ENCODE measurements at places on chromosomes 12 and 14.

DNA sequence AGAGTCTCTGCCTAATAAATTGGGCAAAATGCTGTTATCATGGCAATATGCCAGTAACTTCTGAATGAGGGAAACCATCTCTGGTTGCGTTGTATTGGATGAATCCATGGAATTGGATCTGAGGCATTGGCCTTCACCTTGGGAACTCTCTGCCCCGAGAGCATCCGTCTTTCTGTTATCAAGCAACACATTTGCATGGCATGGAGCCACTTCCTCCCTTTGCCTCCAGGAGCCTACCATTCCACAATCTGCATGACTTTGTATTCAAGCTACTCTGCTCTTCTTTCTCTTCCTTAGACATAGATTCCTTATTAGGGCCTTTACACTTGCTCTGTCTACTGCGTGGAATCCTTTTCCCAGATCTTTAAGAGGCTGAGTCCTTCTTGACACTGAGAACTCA is 57.2 kb downstream of the RIC8B start:
- no peak for DNase-seq

DNA sequence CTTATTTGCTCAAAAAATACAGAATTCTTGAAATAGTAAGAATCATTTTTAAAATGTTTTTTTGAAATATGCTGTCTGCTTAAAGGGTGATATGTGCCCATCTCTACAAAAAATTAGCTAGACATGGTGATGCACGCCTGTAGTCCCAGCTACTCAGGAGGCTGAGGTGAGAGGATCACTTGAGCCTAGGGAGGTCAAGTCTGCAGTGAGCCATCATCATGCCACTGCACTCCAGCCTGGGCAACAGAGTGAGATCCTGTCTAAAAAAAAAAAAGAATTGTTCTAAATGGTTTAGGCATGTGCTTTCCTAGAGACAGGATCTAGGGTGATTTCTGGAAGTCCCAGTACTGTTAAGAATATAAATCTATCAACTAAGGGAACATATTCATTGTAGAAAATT is 75.6 kb upstream of the HECTD1 start:
- no peak for DNase-seq

DNA sequence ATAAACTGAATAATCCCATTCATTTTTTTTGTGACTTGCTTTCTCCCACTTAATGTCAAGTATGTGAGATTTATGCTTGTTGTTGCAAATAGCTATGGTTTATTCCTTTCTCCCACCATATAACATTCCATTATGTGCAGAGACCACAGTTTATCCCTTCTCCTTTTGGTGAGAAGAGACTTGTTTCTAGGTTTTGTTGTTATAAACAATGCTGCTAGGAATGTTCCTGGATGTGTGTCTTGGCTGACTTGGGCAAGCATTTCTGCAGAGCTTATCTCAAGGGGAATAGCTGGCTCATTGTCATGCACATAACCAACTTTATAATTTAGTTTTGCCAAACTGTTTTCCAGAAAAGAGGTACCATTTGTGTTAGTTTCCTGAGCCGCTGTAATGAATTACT is 47.6 kb upstream of the PPP1CC start:
- no peak for DNase-seq

- no peak for DNase-seq
Observed at GRCh38 chr12:51621156-51621922, 30.3 kb downstream of the SCN8A start.

- peak; percentile 64 for DNase-seq
Observed at GRCh38 chr12:6871052-6871957, 1.8 kb downstream of the SPSB2 start.

Data from activated CD4-positive, alpha-beta T cell treated with anti-CD3 and anti-CD28 coated beads, Interleukin-2, amount 50 U/mL, for 16 hours (primary cell).